ENCODE measurements at places on chromosomes 16 and 17.

DNA sequence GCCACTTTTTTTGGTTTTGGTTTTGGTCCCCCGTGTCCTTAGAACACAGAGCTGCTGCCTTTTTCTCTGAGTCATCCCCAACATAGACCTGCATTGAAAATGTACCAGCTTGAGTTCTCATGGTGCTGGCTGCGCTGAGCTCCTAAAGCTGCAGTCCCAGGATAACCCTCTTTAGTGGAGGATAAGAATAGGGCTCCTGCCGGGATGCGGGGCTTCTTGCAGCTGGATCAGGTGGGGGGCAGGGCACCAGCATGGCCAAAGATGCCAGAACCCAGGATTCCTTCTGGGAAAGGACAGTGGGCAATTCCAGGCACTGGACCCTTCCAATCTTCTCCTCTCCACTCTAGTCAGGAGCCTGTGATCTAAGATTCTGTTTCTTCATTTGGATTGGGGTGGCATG lies 8.3 kb upstream of the CLUH start:
- no peak for DNase-seq

DNA sequence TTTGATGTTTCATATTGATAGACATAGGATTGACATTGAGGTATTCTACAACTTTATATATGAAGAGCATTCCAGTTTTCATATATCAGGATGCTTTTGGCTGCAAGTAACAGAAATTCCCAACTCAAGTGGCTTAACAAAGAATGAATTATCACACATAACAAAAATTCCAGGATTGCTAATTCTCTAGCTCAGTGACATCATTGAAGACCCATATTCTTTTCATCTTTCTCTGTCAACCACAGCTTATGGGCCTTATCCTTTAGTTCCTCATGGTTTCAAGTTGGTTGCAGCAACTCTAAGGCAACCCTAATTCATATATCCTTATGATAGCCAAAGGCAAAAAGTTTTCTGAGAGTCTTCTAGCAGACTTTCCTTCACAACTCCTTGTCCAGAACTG lies 91.5 kb upstream of the HAS3 start:
- no peak for DNase-seq

DNA sequence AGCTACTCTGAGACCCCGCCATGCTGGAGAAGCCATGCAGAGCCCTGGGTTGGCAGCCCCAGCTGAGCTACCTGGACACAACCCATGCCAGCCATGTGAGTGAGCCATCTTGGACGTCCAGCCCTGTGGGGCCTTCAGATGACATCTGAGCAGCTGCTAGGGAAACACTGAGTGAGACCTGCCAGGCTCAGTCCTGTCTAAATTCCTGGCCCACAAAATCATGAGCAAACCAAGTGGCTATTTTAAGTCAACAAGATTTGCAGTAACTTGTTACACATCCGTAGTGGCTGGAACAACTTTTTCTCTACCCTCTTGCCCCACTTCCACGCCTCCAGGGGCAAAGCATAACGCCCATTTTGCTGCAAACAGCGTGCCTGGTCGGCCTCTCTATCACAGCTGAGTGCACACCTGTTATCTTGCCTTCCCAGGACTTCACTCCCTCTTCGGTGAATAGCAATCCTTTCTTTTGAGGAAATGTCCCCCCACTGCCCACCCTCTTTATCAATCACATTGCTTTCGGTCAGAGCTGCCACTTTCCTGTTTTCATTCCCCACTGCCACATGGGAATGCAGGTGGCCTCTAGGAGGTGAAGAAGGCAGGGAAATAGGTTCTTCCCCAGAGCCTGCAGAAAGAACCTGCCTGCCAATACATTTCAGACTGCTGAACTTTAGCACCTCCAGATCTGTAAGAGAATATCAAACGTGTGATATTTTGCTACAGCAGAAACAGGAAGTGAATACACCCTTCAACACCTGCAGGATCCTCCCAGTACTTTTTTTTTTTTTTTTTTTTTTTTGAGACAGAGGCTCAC lies 7.4 kb upstream of the SCIMP start:
- DNase-seq, result no peak

- DNase-seq, result no peak
These were observed 340.3 kb downstream of the FOXL1 start for GRCh38 chr16:86918637-86919036.
